ENCODE measurements at places on chromosomes 4 and X. TPM values are rescaled to one million over a fixed set of nuclear protein-coding genes. Genes with fewer than 3 reads are reported as not detected.

The HSFX1 gene
- total RNA-seq: not detected

The HELT gene
- not detected for total RNA-seq

The UGT2A2 gene
- total RNA-seq: not detected

The RAB39B gene
- total RNA-seq: 0.06 TPM

The MND1 gene
- total RNA-seq: 15.8 TPM

The GPR143 gene
- 0.17 TPM for total RNA-seq

The GAGE12H gene
- not detected for total RNA-seq

The GPRASP2 gene
- 12.6 TPM for total RNA-seq

The PAGE4 gene
- total RNA-seq: not detected

The RHOXF1 gene
- total RNA-seq: not detected

The CCNB3 gene
- 0.32 TPM for total RNA-seq

The DUSP9 gene
- not detected for total RNA-seq

The BMPR1B gene
- total RNA-seq: 11.5 TPM

The TCEAL5 gene
- not detected for total RNA-seq

The FAM184B gene
- total RNA-seq: not detected

The NKX3-2 gene
- 3.0 TPM for total RNA-seq

The RAB9A gene
- total RNA-seq: 20.2 TPM

The AR gene
- total RNA-seq: 16.0 TPM

The SLITRK4 gene
- 3.0 TPM for total RNA-seq

The CLGN gene
- not detected for total RNA-seq

The TEX13B gene
- not detected for total RNA-seq

The ASB12 gene
- not detected for total RNA-seq
